ENCODE measurements at places on chromosomes 2 and 18. TPM values are rescaled to one million over a fixed set of nuclear protein-coding genes. Genes with fewer than 3 reads are reported as not detected.

Gene LOXL3
- total RNA-seq, result 39.1 TPM

Gene ALPG
- not detected for total RNA-seq

Gene G6PC2
- not detected for total RNA-seq

Gene ARHGAP28
- total RNA-seq, result 19.1 TPM

Gene CGREF1
- total RNA-seq, result 3.0 TPM

Gene POTEI
- 1.8 TPM for total RNA-seq

Gene SCG2
- total RNA-seq, result 0.25 TPM

DNA sequence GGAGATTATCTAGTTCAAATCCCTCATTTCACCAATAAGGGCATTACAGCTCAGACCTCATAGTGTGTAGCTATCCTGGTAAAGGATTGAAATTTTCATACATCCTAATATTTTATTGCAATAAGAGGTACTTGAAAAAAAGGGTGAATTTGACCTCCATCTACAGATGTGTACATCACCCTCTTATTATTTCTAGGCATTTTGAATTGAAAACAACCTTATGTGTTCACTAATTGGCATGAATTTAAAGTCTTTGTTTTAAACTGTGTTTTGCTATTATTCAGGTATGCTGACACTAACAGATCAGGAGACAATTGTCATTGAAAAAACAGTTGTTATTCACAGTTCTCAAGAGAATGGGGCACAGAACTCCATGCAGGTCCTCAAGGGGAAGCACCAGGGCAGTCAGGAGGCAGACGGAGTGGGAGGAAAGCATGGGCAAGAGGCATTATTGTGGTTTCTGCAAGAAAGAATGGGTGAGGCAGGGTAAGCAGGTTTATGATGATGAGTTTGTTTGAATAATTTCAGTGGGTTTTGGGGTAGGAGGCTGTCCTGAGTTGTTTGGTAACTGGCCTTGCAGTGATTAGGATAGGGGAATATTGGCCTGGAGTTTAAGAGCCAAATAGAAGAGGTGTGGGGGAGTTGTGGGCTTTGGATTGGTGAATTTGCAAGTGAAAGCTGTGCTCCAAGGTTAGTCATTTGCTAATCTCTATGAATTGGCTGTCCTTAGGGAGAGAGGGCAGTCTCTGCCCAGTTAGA, 194.6 kb downstream of the GPD2 start:
- no peak overlapping the region for H3K4me3 ChIP-seq
- no peaks in the 10 kb centered on the region for H3K27me3 ChIP-seq
- DNase-seq, result no peak
- H3K36me3 ChIP-seq, result no peaks in the 10 kb centered on the region

DNA sequence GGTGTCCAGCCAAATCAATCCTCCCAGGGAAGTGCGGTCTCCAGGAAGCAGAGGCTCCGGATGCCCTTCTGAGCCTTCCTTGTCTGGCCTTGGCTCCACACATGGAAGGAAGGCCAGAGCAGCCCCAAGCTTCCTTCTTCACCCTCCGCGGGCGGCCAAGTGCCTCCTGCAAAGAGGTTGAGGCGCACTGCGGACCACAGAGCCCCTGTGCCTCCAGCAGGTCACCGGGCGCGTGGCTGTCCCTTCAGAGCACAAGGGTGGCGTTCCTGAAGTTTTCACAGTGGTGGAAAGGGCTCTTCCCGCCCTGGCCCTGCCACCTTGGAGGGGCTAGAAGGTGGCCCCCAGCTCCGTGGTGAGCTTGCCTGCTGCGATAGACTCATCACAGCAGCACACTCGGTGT, 175.9 kb upstream of the RAB12 start:
- H3K4me3 ChIP-seq, result no peak overlapping the region
- no peaks in the 10 kb centered on the region for H3K27me3 ChIP-seq
- no peaks in the 10 kb centered on the region for H3K4me1 ChIP-seq
- no peaks in the 10 kb centered on the region for H3K36me3 ChIP-seq

DNA sequence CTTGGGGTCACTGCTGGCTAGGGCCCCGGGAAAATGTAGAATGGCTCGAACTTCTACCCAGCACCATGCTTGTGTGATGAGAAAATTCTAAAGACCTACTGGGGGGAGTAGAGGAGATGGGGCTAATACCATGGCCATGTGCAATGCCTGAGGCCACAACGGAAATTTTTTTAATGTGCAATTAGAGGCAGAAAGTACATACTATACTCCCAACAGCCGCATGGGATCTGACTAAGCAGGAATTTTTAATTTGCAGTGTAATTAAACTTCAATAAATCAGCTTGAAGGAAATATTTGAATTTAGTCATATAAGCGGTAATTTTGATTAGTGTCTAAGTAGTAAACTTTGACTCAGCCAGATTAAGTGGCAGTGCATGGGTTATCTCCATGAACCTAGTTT, 53.2 kb upstream of the CNGA3 start:
- H3K36me3 ChIP-seq, result no peaks in the 10 kb centered on the region
- no peak overlapping the region for H3K27ac ChIP-seq
- H3K4me1 ChIP-seq, result peaks cover 4% of the 10 kb centered on the region
- no peak for DNase-seq
- no peak overlapping the region for H3K4me3 ChIP-seq

GRCh38 chr18:58640428-58640805, 11.5 kb upstream of the ALPK2 start:
- DNase-seq, result peak; percentile 24
- no peak overlapping the region for H3K27ac ChIP-seq
- H3K36me3 ChIP-seq, result no peaks in the 10 kb centered on the region
- no peaks in the 10 kb centered on the region for H3K27me3 ChIP-seq
- H3K4me1 ChIP-seq, result peaks cover 27% of the 10 kb centered on the region
- no peak overlapping the region for H3K4me3 ChIP-seq

GRCh38 chr2:106944215-106944614, 58.2 kb upstream of the ST6GAL2 start:
- DNase-seq, result no peak
- no peak overlapping the region for H3K4me3 ChIP-seq
- H3K36me3 ChIP-seq, result no peaks in the 10 kb centered on the region

DNA sequence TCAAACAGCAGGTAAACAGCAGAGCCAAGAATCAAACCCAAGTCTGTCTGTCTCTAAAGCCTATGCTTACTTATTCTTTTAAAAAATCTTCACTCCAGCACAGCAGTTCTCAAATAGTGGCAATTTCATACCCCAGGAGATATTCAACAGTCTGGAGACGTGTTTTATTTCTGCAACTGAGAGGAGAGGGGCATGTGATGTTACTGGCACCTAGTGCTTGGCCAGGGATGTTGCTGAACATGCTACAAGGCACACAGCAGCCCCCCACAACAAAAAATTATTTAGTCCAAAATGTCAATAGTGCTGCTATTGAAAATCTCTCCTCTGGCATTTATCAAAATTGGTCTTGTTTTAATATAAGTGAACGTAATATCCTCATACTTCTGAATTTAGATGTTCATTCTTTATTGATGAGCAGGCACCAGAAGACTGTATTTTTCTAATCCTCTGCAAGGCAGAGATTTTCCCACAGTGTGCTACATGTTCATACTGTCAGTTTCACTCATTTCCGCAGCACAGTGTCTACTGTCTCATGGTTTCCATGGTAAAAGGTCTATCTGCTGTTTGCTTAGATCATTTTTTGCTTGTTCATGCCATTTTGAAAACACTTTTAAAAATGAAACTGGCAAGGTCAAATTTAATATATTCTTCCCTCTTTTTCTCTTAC, 90.5 kb downstream of the LRATD1 start:
- no peaks in the 10 kb centered on the region for H3K27me3 ChIP-seq
- H3K36me3 ChIP-seq, result no peaks in the 10 kb centered on the region
- H3K27ac ChIP-seq, result no peak overlapping the region

DNA sequence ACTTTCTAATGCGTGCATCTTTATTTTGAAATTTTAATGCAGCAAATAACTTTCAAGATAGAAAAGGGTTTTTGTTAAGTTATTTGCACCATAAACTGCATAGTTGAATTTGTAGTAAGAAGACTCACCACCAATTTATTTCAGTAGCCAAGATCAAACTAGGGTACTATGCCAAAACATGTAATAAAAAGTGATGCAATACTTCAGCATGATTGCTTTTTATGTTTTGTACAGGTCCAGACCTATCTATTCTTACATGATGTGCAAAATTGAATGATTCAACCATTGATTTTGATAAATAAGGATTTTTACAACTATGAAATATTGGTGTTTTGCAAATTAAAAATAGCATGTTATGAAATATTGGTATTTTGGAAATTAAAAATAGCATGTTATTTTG, 26.7 kb downstream of the AGPS start:
- no peaks in the 10 kb centered on the region for H3K27me3 ChIP-seq
- H3K4me1 ChIP-seq, result no peaks in the 10 kb centered on the region
- peaks cover 6% of the 10 kb centered on the region for H3K36me3 ChIP-seq
- H3K27ac ChIP-seq, result no peak overlapping the region

- H3K4me3 ChIP-seq, result no peak overlapping the region
- H3K27me3 ChIP-seq, result no peaks in the 10 kb centered on the region
- no peaks in the 10 kb centered on the region for H3K36me3 ChIP-seq
- no peak overlapping the region for H3K27ac ChIP-seq
- no peaks in the 10 kb centered on the region for H3K4me1 ChIP-seq
Measured at GRCh38 chr2:54073796-54074195, 41.6 kb upstream of the ACYP2 start.
